ENCODE measurements at places on chromosomes 5 and 9. TPM values are rescaled to one million over a fixed set of nuclear protein-coding genes. Genes with fewer than 3 reads are reported as not detected.

- no peaks in the 10 kb centered on the region for H3K4me1 ChIP-seq
- peaks cover 7% of the 10 kb centered on the region for H3K27me3 ChIP-seq
- no peak overlapping the region for H3K27ac ChIP-seq
- no peaks in the 10 kb centered on the region for H3K36me3 ChIP-seq
- no peak for DNase-seq
Observed at GRCh38 chr9:89138463-89139390, 39.9 kb downstream of the SHC3 start.

DNA sequence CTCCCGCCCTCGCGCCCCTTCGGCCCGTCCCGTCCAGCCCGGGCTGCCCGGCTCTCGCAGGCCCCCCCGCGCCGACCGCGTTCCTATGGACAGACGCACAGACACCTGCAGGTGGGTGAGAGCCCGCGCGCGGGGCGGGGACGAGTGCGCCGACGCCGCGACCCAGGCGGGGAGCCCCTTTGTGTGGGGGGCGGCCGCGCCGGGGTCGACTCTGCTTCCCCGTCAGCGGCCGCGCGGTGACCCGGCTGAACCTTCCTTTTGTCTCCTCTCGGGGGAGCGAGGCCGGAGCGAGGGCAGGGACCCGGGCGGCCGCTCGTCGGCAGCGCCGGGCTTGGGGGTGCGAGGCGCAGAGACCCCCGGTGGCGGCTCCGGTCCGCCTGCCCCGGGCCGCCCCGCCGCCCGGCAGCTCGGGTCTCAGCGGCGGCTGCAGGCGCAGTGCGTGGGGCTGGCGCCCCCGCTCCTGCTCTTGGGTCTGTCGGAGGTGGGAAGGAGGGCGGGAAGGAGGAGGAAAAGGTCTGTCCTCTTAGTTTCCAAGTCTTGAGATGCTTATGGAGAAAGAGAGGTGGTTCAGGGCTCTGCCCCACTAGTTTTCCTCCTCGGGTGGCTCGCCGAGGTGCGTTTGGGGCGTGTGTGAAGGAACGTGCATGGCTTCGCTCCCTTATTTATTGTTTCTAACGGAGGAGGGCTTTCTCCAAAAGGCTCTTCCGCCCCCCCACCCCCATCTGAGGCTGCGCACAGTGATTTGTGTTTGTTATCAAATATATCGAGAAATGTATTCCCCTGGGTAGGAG is 576 bp downstream of the KIAA1958 start:
- DNase-seq: peak; percentile 48
- H3K4me1 ChIP-seq: peaks cover 31% of the 10 kb centered on the region
- H3K27ac ChIP-seq: peak overlapping the region; percentile 69
- peaks cover 8% of the 10 kb centered on the region for H3K36me3 ChIP-seq
- H3K4me3 ChIP-seq: peak overlapping the region; percentile 88

- no peak overlapping the region for H3K27ac ChIP-seq
- H3K4me1 ChIP-seq: peaks cover 4% of the 10 kb centered on the region
- peaks cover 2% of the 10 kb centered on the region for H3K27me3 ChIP-seq
- no peak overlapping the region for H3K4me3 ChIP-seq
- H3K36me3 ChIP-seq: peaks cover 13% of the 10 kb centered on the region
Observed at GRCh38 chr5:175711472-175712312, 53.8 kb downstream of the HRH2 start.

Gene ZSWIM6
- total RNA-seq: 6.8 TPM

Gene GPX3
- not detected for total RNA-seq

DNA sequence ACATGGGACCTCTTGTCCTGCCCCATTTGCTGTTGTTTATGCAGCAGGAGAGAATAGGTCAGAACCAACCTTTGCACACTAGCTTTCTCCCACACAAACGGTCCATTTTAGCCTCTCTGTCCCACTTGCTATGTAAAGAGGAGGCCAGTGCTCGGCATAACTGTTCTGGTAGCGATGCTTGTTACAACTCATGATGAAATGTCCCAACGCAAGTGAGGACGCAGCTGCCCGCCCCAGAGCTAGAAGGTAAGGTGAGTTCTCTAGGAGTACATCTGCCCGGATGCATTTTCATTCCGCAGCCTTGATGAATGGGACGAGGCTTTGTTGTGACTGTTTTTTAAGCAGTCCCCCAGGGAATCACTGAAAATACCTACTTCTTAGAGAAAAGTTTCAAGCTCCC is 14.1 kb downstream of the S1PR3 start:
- no peak overlapping the region for H3K27ac ChIP-seq
- no peaks in the 10 kb centered on the region for H3K36me3 ChIP-seq
- DNase-seq: no peak
- peaks cover 9% of the 10 kb centered on the region for H3K27me3 ChIP-seq
- no peak overlapping the region for H3K4me3 ChIP-seq
- H3K4me1 ChIP-seq: no peaks in the 10 kb centered on the region

Gene PHYHD1
- total RNA-seq: 1.1 TPM
